ENCODE measurements at places on chromosomes 3 and 15.

DNA sequence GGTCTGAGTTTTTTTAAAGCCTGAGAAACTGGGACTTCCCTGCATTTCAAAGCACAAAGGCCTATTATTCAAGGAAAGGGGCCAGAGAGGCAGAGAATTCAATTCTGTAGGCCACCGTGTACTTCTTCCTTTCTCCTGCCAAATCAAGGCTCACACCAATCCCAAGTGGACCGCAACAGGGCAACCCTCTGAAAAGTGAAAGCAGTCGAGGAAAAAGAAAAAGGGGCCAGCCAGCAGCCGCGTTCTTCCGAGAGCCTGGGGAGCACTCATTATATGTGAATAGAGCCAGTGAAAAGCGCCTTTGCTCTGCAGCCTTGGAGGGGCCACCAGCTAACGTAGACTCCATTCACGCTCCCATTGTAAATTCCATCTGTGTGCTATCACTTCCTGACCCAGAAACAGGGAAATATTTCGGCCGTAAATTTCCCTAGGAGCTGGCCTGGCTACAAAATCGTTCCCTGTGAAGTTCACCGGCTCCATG is 45.9 kb upstream of the THUMPD3 start:
- no peak for DNase-seq

GRCh38 chr3:159645874-159646273 is 342.8 kb upstream of the IL12A start:
- no peak for DNase-seq

DNA sequence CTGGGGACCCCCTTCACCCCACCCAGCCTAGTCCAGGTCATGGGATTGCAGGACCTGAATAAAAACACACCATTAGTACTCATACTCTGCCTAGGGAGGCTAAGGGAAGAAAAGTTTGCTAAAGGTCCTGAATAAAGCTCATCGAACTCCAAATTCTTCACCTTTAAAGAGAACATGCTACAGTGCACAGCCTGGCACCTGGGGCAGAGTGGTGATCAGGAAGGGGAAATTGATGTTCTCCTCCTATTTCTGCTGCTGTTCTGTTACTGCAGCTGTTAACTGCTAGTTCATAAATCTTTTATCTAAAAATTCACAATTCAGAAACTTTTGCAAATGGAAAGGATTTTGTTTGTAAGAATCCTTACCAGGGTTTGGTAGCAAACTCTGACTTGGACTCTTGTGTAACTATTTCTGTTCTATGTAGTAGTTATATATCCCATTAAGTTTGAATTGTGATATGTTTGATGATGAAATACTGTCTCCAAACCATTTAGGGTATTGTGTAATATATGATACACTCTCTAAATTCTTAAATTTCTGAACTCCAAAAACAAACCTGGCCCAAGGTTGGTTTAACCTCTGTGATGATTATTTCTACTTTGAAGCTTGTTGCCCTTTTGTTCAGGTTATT is 27.9 kb downstream of the MCTP2 start:
- DNase-seq, result no peak

- no peak for DNase-seq
These were observed 52.9 kb downstream of the TUBGCP4 start for GRCh38 chr15:43423793-43424192.

GRCh38 chr3:138180375-138181029 is 5.8 kb upstream of the DBR1 start:
- DNase-seq, result no peak

Measured in dorsolateral prefrontal cortex (tissue), 122 donors.